ENCODE measurements at places on chromosomes 4 and X.
A peak's percentile ranks its signal among the peaks of the same experiment; 100 is the strongest.

DNA sequence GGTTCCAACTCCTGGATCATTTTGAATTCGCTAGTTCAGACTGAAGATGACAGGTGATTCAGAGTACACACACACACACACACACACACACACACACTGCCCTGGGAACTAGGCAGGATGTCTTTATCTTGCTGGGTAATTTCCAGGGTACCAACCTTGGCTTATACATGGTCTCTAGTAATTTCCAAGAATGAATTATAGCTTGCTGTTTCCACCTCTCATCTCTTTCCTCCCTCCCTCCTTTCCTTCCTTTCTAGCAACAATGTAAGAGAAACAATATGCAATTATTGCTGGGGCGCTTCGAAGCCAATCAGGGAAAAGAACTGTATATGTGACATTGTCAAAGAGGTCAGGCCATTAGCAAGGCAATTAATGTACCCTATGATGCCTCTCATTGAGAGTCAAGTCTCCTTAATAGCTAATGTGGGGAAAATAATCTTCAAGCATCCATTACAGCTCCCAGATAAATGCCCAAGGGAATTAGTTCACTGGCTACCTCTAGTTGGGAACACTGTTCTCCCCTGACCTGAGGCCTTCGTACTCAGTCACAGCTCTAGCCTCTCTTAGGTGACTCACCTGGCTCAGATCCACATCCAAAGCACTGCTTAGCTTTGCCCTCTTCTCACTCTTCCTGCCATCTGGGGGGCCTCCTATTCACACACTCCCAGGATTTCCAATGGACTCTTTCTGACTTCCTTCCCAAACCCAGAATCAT lies 311.5 kb downstream of the PPP1R2C start:
- no peak for DNase-seq

- DNase-seq: no peak
Measured at GRCh38 chrX:40266490-40267333, 169.0 kb upstream of the BCOR start.

- no peak for DNase-seq
Measured at GRCh38 chr4:181249031-181249430, 994.2 kb upstream of the TENM3 start.

DNA sequence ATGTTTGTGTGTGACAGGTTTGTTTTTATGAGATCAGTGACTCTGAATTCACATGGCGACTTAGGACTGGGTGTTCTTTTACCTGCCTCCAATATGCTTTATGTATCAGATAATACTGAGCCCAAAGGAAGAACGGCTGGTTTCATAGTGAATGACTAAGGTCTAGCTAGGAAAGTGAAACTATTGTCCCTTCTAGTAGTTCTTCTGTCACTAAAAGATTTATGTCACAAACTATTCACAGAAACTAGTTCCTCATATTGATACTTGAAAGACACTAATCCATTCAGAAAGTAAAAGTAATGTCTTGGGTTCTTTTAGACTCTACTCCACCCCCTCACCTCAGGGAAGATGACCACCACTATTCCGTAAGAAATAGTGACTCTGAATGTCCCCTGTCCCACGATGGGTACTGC lies 81.7 kb downstream of the EGF start:
- DNase-seq: no peak

DNA sequence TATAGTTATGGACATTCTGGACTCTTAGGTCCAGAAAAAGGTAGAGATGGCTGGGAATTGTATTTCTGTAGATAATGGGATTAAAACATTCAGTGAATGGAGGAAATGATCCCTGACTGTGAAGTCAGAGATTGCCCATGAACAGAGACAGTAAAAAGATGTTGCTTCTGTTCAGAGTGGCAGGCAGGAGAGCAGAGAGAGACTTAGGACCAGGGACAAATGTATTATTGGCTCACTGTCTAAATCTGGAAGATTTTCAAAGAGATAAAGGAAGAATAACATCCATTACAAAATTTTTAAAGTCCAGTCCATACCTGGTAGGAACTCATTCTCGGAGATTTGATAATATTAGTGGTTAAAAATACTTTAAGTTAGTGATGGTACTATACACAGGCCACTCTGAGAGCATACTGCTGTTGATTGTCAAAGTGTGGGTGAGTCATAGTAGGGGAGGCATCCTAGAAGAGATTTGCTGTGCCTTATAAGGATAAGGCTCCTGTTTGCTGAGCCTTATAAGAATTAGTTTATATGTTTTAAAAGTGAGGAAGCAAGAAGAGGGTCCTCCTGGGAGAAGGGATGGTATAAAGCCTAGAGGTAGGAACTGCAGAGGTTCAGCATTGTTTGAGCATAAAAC lies 53.0 kb downstream of the JADE3 start:
- no peak for DNase-seq

DNA sequence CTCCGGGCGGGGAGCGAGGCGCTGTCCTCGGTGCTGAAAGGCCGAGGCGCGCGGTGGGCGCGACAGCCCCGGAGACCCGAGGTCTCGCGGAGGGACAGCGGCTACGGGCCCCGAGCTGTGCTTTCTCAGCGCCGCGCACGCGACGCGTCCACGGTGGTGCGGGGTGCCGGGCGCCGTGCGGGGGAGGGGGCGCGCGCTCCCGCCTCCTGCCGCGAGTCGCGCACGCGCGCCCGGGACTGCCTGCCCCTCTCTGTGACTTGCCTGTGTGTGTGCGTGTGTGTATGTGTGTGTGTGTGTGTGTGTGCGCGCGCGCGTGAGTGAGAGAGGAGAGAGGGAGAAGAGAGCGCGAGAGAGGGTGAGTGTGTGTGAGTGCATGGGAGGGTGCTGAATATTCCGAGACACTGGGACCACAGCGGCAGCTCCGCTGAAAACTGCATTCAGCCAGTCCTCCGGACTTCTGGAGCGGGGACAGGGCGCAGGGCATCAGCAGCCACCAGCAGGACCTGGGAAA lies at the start of gene GRIA2:
GRIA2 (plus strand) TSS at position 358 of the 511 bp plus-strand sequence. CDS start 315 bp downstream, outside the sequence.
- no peak for DNase-seq

DNA sequence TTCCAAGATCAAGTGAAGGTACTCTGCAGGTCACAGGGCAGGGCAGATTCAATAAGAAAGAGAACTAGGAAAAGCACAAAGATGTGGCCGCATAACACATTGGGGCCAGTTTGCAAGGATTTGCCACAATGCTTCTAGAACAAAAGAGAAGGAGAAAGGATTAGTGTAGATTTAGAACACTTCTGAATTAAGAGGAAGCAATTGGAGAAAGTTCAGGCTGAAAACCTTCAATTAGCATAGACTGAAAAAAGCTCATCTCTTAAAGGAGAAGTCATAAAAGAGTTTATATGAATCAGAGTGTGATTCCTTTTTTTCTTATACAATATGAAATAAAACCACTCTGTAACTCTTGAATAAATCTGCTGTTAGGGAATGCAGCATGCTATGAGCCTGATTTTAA lies 215.6 kb upstream of the FAT1 start:
- no peak for DNase-seq

DNA sequence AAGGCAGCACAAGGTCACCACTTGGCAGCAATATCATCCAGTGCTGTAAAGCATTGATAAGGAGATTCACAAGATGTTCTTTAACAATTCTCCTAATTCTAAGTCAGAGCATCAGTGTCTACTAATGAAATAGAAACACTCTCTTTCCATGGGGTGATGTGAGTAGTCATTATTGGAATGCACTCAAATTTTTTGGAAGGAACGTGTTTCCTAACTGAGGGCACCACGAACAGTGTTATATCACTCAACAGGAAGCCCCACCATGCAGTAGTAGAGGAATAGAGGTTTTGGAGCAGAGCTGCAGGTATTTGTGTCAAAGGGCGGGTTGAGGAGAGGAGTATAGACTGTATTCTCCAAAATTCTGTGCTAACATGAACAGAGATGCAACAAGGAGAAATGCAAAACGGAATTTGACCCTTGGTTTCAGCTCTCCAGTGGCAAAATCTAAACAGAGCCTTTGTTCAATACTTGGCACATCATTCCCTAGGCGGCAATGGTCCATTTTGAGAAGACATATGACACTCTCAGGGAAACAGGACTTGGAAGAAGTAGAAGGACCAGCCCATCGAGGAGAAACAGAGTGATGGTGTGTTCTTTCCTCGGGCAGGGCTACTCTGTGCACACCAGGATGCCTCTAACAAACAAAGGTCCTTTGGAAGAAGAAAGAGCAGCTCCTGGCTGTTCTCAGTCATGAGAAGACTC lies 98.9 kb downstream of the CPEB2 start:
- no peak for DNase-seq

GRCh38 chr4:173243321-173243720 lies 74.7 kb downstream of the GALNT7 start:
- DNase-seq: peak; percentile 77

GRCh38 chrX:10818651-10819050 lies 198.3 kb upstream of the MID1 start:
- no peak for DNase-seq

- DNase-seq: peak; percentile 12
Measured at GRCh38 chr4:56326363-56326762, 60.9 kb downstream of the AASDH start.

DNA sequence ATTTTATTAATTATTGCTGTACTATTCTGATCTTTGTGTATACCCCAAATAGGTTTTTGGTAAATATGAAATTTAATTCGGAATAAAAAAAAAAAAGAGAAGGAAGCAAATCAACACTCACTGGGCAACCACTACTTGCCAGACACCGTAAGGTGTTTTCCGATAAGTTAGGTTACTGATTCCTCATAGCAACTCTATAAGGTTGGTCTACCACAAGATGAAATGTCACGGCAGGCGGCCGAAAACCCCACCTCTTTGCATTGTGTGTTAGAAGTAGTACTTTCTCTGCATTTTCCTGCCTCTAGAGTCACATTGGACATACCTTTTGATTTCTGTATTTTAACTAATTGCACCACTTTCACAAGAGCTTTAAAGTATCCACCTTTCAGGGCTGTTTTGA lies 44.5 kb upstream of the RASGEF1B start:
- no peak for DNase-seq

DNA sequence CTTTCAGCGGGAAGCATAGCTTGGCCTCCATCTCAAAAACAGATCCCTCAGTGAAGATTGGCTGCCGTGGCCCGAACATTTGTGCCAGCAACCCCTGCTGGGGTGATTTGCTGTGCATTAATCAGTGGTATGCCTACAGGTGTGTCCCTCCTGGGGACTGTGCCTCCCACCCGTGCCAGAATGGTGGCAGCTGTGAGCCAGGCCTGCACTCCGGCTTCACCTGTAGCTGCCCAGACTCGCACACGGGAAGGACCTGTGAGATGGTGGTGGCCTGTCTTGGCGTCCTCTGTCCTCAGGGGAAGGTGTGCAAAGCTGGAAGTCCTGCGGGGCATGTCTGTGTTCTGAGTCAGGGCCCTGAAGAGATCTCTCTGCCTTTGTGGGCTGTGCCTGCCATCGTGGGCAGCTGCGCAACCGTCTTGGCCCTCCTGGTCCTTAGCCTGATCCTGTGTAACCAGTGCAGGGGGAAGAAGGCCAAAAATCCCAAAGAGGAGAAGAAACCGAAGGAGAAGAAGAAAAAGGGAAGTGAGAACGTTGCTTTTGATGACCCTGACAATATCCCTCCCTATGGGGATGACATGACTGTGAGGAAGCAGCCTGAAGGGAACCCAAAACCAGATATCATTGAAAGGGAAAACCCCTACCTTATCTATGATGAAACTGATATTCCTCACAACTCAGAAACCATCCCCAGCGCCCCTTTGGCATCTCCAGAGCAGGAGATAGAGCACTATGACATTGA lies 175.4 kb downstream of the FAT4 start:
- DNase-seq: no peak

GRCh38 chr4:106494066-106494465 lies 125.5 kb upstream of the GIMD1 start:
- DNase-seq: peak; percentile 8

DNA sequence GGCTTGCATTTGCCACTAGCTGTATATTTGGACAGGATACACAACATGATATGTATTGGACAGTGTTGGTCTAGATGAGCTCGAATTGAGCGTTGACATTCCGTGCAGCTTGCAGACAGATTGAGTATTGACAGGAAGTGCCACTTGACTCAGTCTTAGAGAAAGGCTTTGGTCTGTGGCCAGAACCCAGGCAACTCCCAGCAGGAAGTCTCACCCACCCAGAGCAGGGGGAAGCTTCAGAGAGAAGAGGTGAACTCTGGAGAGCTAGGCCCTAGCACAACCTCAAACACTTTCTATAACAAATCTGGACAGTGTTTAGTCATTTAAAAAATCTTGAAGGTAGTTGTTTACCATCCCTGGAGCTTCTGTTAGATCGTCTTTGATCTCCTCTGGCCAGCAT lies 280.5 kb downstream of the FBXW7 start:
- DNase-seq: no peak

DNA sequence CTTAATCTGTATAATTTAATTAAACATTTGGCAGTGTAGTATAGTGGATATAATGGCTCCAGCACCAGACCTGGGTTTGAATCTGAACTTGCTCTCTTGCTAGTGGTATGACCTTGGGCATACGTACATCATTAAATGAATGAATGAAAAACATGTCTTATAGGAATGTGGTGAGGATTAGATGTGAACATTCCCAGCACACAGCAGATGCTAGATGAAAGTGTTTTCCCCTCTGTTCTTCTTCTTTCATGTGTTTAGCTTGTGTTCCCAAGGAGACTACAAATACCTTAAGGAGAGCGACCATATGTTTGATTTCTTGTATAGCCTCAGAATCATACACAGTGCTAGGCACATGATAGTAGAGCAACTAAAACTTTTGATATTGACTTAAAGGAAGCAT lies 56.5 kb downstream of the CT47B1 start:
- no peak for DNase-seq

GRCh38 chr4:150008546-150008945 lies 69.7 kb upstream of the DCLK2 start:
- DNase-seq: no peak

- DNase-seq: no peak
Measured at GRCh38 chr4:30776921-30777415, 56.8 kb downstream of the PCDH7 start.

DNA sequence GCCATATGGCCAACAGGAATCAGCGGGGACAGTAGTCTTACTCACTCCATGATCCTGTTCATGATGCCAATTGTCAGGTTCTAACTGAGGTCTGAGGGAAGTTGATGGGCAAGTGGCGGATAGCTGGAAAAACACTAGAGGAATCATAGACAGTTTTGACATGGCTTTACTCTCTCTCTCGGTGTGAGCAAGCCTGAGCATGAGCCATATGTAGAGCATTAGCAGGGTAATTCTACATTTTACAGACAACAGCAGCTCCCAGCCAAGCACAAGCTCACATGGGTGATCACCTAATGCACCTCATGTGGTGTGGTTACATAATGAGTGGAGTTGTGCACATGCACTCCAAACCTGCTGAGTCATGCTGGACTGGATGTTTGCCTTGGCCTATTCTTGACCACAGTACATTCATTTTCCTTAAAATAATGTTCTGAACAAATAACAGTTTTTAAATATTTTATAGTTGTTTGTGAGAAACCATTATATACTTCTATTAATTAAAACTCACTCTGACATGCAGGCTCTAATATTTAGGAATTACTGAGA lies 429.2 kb downstream of the GPAT3 start:
- no peak for DNase-seq

- DNase-seq: no peak
Measured at GRCh38 chr4:42543762-42544161, 113.1 kb downstream of the ATP8A1 start.

DNA sequence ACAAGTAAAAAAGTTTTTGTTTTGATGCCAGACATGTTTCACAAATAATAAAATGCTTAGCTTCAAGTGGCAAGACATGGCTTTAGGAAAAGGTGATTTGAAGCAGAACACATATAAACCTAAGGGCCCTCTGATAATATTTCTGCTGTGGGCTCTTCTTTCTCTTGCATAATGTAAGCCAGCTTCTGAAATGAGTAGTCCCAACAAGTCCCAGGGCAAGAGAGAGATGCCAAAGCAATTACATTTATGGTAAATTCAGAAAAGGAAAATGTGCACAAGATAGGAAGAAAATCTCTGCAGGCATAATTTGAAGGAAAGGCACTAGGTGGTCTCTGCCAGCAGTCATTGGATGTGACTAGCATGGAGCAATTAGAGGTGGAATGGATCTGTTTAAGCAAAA lies 170.8 kb upstream of the GALNT7 start:
- no peak for DNase-seq
